ENCODE measurements at places on chromosomes 3 and 15.

DNA sequence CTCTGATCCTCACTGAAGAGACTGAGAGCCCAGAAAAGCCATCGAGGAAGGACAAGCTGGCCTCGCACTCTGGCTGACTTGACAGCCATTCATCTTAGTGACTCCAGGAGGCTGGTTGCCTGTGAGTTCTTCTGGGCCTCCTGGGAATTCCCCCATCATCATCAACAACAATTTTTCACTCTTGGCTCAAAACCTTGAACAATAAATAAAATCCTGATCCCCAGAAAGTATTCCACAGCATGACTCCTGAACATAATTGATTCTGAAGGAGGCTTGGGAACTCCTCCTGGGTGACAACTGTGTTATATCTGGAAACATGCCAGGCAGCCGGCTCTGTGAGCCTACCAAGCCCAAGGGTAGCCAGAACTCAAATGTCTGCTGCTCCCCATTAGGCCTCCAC is 188.6 kb downstream of the SHQ1 start:
- DNase-seq = no peak

GRCh38 chr3:42031808-42032480 is 59.2 kb upstream of the TRAK1 start:
- DNase-seq = no peak

- no peak for DNase-seq
These were observed 129.7 kb upstream of the SMAD3 start for GRCh38 chr15:66935688-66936087.

- DNase-seq = no peak
These were observed 6.6 kb downstream of the STIMATE start for GRCh38 chr3:52890735-52891134.

GRCh38 chr3:102083473-102083872 is 234.2 kb downstream of the NFKBIZ start:
- DNase-seq = no peak

- DNase-seq = no peak
These were observed 41.9 kb downstream of the PCSK6 start for GRCh38 chr15:101447561-101448071.

DNA sequence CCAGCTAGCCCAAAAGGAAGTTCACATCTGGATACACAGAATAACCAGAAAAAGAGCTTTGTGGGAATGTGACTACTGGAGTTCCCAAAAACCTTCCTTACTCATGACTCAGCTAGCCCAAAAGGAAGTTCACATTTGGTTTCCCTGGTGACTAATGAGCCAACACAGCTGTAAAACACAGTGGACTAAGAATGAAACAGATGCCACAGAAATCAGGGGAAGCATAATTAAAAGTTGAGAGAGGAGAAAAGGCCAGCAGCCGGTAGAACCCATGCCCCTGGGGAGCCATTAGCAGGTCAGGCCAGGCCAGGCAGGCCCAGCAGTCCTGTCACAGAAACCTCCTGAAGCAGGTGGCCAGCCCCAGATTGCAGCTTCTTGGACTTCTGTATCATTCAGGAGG is 130.3 kb downstream of the GHSR start:
- DNase-seq = no peak

DNA sequence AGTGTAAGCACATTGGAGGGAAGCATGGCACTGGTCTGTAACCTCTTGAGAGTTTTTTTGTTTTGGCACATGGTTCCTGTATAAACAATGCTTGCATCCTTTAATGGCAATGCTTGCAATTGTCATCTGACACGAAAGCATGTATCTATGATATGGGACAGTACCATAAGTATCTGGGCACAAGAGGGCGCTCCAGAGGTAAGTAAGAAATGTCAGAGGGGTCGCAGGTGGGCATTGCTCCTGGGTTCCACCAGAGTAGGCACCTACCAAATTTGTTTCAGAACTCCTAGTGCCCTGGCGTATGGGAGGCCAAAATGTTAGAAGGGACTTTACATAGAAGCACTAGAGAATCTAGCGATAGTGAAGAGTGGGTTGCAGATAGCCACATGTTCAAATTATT is 58.7 kb upstream of the BCHE start:
- no peak for DNase-seq

DNA sequence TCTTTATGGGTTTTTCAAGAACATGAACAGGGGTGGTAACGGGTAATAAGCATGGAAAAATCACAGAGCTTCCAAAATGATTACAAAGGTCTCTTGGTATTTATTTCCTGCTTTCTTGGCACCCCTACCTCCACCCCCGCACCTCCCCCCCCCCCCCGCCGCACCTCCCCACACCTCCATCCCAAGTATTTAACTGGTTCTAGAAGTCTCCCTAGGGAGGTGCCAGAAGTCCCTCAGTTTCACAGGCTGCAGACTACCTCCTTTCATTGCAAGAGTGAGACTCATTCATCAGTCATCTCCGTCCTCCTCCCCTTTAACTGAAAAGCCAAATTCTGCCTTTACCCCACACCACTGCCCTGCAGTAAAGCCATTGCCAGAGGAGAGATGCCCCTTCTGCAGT is 169.4 kb downstream of the ALDH1A2 start:
- no peak for DNase-seq

DNA sequence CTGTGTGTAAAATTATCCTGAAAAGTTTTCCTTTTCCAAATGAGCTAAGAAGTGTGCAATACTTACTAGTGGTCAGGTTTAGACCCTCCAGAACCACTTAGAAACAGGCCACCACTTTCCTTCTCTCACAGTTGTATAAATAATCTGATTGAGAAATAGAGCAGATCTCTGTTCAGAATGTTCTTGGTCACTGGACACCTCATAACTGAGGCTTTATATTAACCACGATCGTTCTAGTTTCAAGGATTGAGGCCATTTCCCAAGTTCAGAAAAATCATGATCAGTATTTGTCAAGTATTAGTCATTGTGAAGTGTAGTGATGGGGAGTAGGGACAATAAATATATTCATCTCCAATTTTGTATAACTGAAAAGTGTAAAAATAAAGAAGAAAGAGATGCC is 1.0 kb upstream of the MAP3K13 start:
- DNase-seq = no peak

DNA sequence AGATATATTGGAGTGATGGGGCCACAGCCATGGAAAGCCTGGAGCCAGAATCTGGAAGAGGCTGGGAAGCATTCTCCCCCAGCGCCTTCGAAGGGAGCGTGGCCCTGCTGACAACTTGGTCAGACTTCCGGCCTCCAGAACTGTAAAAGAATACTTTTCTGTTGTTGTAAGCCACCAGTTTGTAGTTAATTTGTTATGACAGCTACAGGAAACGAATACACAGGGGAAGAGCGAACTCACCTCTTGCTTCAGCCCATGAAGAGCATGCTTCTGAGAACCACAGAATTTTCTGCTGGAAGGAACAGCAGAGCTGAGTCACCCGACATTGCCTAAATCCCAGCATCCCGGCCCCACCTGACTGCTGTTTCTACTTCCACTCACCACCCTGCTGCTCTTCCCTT is 501.7 kb downstream of the SHQ1 start:
- no peak for DNase-seq

GRCh38 chr3:49339581-49339940 is 292 bp downstream of the USP4 start:
- peak; percentile 7 for DNase-seq

GRCh38 chr3:52364322-52365035 is 48.4 kb downstream of the DNAH1 start:
- DNase-seq = no peak

- no peak for DNase-seq
These were observed 35.3 kb upstream of the FBN1 start for GRCh38 chr15:48680841-48681240.

DNA sequence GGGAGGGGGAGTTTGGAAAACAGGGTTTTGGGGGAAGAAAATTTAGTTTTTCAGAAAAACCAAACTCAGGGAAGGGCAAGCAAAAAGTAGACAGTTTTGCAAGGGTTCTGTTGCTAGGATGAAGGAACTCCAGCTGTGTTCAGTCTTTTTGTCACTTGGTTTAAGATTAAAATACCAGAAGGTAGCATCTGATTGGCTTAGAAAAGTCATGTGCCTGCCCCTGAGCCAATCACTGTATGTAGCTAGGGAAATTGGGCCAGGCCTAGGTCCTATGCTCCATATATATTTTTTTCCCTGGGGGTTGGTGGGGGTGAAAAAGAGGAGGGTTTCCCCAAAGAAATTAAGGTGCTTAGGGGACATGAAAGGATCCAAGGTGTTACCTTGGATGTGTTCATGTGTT is 24.3 kb downstream of the CLDN11 start:
- no peak for DNase-seq

- DNase-seq = no peak
These were observed 147.3 kb upstream of the CDIN1 start for GRCh38 chr15:36432161-36432560.

DNA sequence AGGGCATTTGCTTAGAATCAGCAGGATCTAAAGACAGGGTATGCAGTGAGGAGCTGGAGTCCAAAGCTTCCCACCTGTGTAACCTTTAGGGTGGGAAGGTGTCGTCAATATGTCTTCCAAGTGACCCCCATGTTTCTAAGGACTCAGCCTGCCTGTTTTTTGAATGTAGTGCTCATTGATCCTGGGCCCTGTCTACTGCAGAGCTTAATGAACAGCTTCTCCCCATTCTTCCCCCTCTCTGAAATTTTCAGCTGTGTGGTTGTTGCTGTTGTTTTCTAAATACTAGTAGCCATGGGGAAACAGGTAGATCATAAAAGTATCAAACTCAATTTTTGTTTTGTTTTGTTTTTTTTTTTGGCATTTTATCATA is 39.7 kb downstream of the MBNL1 start:
- DNase-seq = no peak

DNA sequence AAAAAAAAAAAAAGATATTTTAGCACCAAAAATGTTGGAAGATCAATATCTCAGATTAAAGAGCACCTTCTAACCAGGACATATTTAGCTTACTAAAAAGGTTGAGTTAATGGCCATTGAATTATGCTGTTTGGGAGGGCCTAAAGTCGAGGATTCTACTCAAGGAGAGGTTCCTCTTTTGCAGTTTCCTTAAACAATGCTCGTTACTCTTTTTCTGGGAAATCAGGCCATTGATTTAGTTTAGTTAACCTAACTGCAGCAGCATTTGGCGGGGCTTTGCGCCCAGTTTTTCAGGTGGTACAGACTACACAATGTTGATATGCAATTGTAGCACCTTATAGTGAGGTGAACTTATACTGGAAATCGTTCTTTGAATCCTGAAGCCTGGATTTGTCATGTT is 6.8 kb downstream of the ABHD2 start:
- no peak for DNase-seq

DNA sequence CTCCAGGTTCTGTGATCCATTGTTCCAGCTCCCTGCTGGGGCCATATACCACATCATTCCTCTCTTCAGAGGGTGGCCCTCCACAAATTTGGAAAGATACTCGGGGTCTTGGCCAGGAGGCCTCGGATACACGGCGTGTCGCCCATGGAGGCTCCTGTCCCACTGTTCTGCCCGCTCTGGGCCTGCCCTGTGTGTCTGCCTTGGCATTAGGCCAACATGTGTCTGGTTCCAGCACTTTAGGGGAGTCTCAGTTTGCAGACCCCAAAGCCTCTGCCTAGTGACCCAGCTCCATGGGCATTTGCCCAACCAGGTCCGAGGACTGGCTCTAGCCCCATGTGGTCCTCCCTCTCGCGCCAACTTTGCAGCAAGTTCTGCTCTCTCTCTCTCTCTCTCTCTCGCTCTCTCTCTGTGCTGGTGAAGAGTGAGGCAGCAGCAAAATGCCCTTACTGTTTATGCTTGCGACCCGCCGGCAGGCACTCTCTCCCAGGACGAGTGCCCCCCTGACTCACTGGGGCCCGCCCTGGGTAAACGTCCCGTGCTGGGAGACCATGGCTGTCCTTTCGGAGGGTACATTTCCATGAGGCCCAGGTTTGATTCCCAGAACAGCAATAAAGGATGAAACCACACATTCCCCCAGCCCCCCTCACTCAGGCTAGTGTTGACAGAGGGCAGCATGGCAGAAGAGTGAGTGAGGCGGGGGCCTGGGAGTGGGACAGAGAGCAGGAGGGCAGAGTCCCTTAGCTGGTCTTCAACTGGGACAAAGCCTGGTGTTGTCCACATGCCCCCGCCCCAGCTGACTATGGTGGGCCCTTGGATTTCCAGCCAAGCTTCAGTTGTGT is 77.9 kb downstream of the ISG20 start:
- no peak for DNase-seq

DNA sequence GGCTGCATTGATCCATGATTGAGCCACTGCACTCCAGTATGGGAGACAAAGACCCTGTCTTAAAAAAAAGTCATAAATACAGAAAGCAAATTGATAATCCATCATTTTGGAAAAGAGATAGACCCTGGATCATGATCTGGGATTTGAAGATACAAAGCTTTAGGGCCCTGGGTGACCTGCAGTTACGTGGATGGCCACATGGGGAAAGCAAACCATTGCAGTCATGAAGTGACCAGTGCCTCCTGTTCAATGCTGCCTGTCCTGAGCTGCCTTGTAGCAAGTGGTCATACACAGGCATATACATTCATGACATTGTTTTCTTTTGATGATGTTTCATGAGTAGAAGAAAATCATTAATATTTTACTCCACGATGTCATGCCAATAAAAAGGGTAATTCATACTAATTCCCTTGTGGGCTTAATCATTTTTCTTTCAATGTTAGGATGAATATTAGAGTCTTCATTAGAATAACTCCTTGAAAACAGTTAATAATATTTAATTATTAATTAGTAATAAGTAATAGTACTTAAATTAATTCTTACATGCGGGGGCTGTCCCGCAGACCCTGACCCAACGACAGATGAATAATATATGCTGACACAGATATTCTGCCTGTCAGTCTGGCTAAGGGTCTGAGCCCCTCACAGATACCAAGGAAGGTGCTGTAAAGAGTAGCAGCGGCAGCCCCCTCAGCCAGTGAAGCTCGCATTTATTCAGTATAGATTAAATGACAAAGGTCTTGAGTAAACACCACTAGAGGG is 109.0 kb upstream of the UNC13C start:
- DNase-seq = no peak

All from activated CD4-positive, alpha-beta T cell treated with anti-CD3 and anti-CD28 coated beads, Interleukin-2, amount 50 U/mL, for 24 hours (primary cell).